NCI-H1417 (cell line): ENCODE measurements at places on chromosomes 6 and 20.

DNA sequence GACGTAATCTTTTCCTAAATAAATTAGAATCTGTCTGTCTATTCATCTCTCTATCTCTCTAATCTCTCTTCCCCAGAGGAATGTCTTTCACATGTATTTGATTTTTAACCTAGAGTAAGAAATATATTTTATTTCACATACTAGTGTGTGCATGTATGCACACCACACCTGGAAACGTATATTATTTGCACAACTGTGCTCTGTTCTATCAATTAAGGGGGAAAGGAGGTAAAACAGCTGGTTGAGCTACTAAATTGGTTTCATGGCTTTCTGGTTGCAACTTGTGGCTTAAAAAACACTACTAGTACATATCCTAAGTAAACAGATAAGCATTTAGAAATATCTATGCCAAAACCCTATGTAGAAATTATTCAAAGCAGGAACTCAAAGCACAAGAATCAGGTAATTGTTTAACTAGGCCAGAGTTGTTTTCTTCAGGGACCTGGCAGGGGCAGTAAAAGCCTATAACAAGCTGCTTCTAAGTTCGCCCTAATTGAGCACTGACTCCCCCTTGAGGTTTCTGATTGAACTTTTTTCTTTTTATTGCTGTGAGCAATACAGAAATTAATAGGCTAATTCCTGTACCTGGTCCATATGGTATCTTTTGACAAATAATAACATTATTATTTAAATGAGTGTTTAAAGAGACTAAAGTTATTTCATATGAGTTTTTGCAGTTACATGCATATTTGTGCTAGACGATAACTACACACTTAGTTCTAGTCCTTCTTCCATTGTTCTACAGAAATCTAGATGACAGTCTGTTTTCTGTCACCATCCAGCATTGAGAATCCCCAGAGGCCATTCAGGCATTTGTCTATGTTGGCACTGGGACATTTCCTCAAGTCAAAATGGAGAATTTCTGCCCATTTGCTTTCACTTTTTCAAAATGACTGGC is 88.6 kb downstream of the MCHR2 start:
- peak; percentile 86 for DNase-seq

- no peak for DNase-seq
Measured at GRCh38 chr6:4179960-4180651, 44.7 kb upstream of the ECI2 start.

- DNase-seq, result no peak
Measured at GRCh38 chr6:33091957-33092356, 16.2 kb downstream of the HLA-DPB1 start.

DNA sequence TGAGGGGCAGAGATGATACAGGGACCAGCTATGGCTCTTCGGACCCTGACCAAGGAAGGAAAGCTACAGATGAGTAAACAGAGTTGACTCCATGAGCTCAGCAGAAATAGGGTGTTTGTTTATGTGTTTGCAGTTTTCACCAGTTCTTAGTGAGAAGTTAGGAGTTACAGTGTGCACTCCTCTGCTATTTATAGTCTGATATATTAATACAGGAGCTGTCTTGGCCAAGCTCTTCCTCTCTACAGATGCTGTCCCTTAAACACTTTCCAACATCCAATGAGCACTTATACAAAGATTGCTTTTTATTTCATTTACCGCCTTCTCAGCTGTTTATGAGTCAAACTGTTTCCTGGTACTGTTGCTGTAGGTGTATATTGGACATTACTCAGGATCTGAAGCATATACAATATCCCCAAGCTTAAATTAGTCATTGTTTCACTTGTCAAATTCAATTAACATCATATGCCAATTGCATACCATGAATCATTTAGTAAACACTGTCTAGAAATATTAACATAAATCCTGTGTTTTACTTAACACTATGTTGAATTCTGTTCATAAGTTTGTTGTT is 618.0 kb downstream of the PRKN start:
- DNase-seq, result no peak

- DNase-seq, result no peak
Measured at GRCh38 chr6:98672681-98673475, 161.5 kb upstream of the POU3F2 start.

GRCh38 chr6:22727710-22728109 is 158.3 kb downstream of the HDGFL1 start:
- DNase-seq, result no peak

DNA sequence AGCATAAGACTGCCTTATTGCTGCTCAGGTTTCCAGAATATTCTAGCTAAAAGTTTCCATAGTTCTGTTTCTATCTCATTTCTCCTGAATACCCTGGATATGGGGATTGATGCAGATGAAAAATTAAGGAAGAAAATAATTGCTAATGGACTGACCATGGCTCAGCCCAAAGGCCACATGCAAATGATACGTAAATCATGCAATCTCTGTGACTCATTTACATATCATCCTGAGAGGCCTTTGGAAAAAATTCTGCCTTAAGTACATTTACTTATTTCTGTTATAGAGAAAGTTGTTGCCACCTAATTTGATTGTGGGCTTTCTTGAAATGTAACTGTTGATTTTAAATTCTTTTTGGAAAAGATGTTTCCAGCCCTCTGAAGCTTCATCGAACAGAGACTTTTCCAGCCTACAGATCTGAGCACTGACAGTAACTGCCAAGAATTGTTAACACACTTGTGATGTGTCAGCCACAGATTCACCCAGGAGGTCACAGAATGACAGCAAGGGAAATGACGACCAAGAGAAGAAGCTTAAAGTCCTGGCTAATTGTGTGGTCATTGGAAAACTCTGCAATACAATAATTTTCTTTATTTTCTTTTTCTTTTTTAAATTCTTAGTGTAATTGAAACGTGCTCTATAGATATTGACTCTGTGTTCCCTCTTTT is 174.8 kb downstream of the DOK5 start:
- DNase-seq, result no peak

DNA sequence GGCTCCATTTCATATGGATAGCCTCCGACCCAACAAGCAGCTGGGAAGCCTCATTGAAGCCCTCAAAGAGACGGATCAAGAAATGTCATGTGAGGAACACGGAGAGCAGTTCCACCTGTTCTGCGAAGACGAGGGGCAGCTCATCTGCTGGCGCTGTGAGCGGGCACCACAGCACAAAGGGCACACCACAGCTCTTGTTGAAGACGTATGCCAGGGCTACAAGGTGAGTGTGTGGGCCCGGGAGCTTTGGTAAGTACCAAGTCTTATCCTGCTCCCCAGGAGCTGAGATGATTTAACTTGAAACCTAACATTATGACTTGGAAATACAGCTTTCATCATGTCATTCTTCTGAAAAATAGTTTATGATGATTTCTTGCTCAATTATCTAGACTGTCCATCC is 4.1 kb downstream of the TRIM38 start:
- DNase-seq, result no peak

GRCh38 chr20:2314759-2315439 is 19.1 kb downstream of the TGM3 start:
- peak; percentile 82 for DNase-seq

GRCh38 chr20:20820104-20820503 is 107.7 kb upstream of the RALGAPA2 start:
- DNase-seq, result peak; percentile 41

DNA sequence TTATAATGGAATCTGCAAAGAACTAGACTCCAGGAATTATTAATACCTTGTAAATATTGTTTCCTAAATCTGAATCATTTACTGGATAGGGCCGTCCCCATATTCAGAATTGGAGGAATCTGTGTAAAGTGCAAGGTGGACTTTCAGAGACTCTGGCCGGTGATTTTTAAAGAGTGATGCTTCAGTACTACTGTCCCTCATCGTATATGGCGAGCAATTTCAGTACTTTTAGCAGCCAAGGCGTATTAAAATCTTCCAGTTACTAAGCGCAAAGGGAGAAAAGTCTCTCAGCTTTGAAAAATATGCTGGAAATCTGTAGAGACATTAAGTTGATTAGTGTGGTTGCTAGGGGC is 483 bp downstream of the SMIM26 start:
- DNase-seq, result no peak

DNA sequence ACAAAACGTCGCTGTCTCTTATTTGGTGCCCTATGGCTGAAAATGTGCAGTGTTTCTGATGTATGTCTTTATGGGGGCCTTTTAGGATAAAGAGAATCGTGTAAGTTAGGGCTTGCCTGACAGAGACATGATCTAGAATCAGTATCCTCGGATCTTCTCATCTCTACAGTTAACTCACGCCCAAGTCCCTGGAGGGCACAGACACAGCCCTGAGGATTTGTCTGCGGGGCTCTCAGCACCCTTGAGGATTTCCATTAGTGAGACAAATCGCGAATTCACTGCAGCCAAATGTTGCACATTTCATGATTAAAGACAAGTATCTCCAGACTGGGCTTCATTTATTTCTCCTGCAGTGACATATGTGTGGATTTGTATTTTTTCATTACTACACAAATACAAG is 552.7 kb downstream of the C6orf118 start:
- DNase-seq, result no peak

DNA sequence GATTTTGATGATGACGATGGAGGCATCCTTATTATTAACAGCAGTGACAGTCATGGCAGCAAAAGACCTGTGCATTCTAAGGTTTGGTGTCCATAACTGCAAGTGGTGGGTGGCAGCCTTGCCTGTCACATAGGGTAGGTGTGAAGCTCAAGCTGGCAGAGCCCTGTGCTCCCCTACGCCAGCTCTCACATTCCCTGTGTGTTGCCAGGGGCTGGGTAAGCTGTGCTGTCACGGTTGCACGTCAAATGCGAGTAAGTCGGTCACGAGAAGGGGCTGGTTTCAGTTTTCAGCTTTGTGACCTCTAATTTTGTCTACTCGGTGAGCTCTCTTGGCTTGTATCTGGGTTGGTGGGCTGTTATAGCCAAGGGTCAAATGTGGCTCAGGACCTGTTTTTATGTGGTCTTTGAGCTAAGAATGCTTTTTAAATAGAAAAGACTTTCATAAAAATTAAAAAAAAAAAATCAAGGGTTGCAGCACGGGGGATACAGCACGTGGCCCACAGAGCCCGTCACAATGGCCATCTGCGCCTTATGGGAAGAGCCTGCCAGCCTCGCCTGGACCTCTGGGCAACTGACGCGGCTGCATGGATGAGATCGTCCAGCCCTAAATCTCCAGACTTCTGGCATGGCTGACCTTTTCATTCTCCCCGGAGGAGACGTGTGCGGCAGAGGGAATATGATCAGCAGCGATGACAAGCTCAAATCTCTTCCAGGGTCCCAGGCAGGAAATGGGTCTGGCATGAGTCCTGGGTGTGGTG is 148.5 kb downstream of the PHACTR3 start:
- no peak for DNase-seq

- no peak for DNase-seq
Measured at GRCh38 chr20:47600967-47601547, 99.4 kb downstream of the NCOA3 start.
